ENCODE measurements at places on chromosomes 13 and 19. TPM values are rescaled to one million over a fixed set of nuclear protein-coding genes. Genes with fewer than 3 reads are reported as not detected.
A peak's percentile ranks its signal among the peaks of the same experiment; 100 is the strongest.

DNA sequence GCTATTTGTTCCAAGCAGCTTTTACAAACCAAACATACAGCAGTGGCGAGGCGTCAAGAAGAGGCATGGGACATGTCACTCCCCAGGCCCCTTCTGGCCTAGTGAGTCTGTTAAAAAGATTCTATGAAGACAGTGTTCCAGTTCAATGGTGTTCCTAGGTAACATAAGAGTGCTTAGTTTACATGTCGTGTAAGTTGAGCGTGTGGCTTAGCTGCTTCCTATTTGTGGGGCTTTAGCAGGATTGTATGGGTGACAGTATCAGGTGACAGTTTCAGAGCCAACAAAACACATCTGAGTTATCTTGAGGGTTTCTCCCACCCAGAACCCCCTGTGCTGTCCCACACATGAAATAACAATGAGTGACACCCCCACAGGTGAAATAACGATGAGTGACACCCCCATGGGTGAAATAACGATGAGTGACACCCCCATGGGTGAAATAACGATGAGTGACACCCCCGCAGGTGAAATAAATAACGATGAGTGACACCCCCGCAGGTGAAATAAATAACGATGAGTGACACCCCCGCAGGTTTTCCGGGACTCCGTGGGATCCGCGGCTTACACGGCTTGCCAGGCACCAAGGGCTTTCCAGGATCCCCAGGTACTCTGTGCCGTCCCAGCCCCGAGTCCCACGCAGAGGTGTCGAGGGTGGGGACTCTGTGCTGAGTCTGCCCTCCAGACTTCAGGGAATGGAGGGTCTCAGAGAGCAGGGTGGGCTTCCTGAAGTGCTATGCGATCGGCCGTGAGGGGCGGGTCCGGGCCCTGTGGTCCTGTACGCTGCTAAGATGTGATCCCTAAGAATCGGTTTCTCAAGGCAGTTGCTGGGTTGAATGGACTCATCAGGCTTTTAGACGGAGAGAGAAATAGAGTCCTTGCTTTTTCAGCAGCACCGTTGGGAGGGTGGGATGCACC lies 68.6 kb downstream of the RAB20 start:
- DNase-seq = no peak

DNA sequence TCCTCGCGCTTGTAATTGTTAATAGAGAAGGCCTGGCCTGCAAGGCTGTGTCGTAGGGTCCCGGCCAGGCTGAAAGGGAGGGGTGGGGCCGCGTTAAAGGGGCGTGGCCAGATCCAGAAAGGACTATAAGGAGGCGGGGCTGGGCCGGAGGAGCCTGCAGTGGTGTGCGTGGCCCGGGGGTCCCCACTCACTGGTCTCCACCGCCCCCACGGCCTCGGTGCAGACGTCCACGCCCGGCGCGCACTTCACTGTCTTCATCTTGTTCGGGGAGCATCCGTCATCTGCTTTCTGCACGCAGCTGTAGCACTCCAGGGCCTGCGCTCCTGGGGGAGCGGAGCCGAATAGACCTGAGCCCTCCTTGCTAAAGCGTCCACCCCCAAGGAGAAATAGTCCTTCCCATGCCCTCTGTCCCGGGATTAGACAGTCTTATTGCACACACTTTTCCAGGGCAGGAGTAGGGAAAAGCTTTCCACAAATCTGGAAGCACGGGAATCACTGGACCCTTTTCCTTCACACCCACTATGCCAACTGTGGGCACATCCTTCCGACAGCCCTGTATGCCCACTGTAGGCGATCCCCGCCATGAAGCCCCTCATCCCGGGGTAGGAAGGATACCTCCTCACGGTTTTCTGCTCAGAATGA lies 1.2 kb downstream of the LYPD3 start:
- DNase-seq = peak; percentile 73

GRCh38 chr13:30479883-30480219 lies 14.1 kb upstream of the HMGB1 start:
- no peak for DNase-seq

- no peak for DNase-seq
Observed at GRCh38 chr13:79451500-79451962, 29.4 kb upstream of the NDFIP2 start.

DNA sequence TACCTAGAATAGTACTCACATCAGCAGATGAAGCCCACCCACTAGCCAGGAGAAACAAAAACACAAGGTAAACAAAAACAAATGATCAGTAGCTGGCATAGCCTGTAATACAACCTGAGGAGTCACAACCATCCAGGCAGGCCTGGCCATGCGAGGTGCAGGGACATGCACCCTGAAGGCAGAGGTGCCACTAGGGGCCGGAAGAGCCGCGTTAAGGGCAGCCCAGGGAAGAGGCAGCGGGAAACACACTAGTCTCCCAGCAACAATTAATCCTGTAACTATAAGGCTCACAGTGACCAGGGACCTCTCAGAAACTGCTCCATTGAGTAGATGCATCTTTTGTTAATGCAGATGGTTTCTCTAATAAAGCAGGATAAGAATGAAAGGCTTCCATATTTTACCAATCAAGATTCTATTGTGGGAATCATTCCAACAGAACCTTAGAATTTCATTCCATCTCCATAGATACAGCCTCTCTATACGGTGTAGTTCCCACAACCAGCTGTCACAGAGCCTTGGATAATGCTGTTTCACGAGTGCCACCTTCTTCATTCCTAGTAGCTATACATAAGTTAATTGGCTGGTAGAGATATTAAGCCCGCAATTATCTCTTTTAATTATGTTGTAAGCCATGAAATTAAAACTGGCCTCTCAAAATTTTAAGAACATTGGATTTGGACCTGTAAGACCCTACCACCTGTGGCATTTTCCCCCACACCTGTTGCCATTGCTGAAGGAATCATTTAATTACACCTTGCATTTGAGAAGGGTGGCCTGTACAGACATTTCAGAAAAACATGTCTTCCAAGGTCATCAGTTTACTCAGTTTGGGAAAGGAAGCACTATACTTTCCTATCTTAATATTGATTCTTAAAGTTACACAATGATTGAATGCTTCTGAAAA lies 28.7 kb downstream of the ANKRD10 start:
- no peak for DNase-seq

DNA sequence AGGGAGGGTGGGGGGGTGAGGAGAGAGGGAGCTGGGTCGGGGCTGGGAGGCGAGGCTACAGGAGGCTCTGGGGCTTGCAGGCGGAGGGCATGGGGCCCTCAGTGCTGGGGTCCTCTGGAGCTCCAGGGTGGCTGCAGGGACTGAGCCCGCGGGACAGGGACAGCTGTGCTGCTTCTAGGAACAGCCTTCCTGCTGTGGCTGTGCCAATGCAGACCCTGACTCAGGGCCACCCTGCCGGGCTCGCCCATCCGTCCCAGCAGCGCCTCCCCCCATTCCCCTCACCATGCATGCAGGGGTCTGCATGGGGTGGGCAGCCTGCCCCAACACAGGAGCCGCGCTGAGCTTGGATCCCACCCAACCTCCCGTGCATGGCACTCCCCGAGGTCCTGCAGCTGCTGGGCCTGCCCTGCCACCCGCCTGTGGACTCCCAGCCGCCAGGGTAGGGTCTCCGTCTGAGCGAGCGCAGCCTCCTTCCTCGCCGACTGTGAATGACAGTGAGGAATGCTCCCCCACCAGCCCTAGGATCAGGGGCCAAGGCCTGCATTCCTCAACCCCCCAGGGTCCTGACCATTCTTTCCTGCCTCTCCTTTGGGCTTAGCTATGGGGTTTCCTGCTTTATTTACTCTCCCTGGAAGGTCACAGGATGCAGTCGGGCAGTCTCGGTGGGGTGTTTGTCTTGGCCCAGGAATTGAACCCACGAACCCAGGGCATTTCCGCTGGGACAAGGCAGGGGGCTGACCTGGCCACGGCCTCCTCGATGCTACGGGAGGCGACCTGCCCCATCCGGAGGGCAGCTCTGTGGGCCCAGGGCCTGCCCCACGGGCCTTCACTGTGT lies 23.4 kb downstream of the CEBPG start:
- no peak for DNase-seq

Gene MYH14
- total RNA-seq = 52.3 TPM

Gene NXNL1
- not detected for total RNA-seq

GRCh38 chr13:61408571-61408970 lies 7.1 kb downstream of the PCDH20 start:
- DNase-seq = no peak

Gene ATP8B3
- total RNA-seq = 2.3 TPM

DNA sequence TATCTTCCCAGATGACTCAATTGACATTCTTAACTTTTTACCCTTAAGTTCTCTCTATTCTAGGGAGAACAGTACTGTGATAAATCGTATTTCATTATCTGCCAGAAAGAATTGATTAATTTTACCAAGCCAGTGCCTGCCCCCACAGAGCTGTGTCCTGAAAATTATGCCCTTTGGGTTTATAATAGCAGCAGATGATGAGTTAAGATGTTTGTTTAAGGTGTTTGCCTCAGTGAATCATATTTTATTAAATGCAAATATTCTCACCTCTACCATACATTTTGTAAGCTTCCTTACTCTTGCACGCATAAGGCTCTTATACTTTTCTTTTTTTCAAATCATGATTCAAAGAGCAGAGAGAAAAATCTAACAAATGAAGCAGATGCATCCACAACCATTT lies 318.6 kb downstream of the DCT start:
- DNase-seq = no peak

Gene OR7D2
- 1.8 TPM for total RNA-seq

DNA sequence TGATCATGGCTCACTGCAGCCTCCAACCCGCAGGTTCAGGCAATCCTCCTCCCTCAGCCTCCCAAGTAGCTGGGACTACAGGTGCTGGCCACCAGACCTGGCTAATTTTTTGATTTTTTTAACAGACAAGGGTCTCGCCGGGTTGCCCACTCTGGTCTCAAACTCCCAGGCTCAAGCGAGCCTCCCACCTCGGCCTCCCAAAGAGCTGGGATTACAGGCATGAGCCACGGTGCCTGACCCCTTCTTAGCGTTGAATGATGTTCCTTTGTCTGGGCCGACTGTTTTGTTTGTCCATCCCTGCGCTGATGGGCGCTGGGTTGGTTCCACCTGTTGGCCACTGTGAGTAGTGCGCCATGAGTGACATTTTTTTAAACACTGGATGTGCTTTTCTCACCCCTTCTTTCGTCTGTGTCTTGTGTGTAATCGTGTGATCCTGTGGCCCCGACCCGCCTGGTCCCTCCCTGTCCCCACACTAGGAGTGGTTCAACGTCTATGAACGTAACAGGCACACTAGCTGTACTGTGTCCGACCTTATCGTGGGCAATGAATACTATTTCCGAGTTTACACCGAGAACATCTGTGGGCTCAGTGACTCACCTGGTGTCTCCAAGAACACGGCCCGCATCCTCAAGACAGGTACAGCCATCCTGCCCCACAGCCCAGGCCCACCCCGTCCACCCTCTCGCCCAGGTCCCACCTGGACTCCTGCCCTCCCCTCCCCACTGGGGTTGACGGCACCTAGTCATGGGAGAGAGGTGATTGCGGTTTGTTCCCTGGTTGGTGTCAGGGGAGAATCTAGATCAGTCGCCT lies 15.0 kb upstream of the EMC10 start:
- DNase-seq = peak; percentile 71

- DNase-seq = no peak
Observed at GRCh38 chr13:108269601-108270328, at the start of gene TNFSF13B. Gene TNFSF13B, plus strand, starts transcription at chr13:108269718. Its CDS starts 178 bp downstream, at chr13:108269896.

DNA sequence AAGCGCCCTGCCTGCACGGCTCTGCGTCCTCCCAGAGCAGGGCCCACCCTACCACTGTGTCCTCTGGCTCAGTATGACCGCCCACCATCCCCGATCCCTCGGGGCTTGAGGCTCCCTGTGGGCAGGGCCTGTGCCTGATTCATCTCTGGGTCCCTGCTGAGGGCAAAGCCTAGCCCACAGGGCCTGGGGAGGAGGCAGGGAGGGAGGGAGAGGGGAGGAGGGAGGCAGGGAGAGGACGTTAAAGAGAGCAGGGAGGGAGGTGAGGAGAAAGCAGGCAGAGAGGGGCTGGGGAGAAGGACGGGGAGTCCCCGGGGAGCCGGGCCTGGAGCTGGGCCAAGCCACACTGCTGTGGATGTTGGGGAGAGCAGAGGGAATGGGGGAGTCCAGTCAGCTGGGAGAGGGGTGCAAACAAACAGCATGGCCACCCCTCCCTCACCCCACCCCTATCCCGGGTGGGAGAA lies 4.0 kb upstream of the ERFL start:
- DNase-seq = no peak

- no peak for DNase-seq
Observed at GRCh38 chr19:16595097-16595496, 22.9 kb upstream of the SLC35E1 start.

GRCh38 chr13:23044906-23045305 lies 135.9 kb upstream of the SGCG start:
- no peak for DNase-seq

DNA sequence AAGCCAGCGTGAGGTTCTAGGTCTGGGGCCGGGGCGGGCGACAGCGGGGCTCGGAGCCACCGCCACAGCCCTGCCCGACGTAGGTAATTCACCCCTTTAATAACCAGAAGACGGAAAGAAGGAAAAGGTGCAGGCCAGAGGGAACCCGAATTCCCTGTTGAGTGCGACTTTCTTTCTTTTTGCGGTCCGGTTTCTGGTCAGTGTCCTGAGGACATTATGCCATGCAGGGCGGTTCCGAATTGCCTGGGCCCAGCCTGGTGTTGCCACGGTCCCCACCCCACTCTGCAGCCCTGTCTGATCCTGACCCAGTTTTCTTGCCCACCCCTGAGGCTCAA lies 18.4 kb upstream of the TFDP1 start:
- no peak for DNase-seq

DNA sequence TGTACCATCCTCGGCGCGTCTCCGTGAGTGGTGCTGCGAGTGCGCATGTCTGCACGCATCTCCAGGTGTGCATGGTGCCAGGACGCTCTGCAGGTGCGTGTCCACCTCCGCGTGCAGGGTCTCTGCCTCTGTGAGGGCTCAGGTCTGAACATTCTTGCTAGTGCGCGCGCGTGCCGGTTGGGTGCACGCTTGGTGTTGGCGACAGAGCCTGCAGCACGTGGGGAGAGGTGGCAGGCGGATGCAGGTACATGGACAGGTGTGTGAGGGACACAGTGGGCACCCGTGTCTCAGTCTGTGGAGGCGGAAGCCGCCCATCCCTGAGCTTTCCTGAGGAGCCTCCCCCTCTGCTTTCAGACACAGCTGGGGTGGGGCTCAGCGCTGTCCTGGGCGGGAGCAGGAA lies 4.9 kb upstream of the OR10H2 start:
- DNase-seq = no peak

Gene OBI1
- 16.5 TPM for total RNA-seq

GRCh38 chr19:14418856-14419105 lies 360 bp downstream of the DDX39A start:
- DNase-seq = peak; percentile 83

DNA sequence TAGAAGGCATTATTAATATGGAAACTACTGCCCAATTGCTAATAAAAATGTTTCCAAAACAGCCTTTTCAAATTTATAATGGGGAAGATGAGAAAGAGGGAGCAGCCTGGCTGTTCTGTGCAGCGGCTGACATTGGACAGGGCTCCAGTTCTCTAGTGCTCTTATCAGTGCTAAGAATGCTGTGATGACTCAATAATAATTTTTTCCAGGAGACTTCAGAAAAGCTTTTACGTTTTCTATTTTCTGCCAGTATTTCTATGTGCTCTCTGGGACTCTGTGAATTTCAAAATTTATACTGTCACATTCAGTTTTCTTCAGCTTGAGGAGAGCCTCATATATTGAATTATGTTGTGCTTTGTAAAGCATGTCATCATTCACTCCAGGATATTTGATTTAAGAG lies 209.6 kb downstream of the VWA8 start:
- no peak for DNase-seq

Data from mesothelial cell of epicardium (in vitro differentiated cells).